ENCODE measurements at places on chromosomes 13 and 19. TPM values are rescaled to one million over a fixed set of nuclear protein-coding genes. Genes with fewer than 3 reads are reported as not detected.

Gene ERICH4
- not detected for total RNA-seq

Gene GFY
- total RNA-seq = not detected

Gene OVOL3
- not detected for total RNA-seq

Gene ZNF101
- 18.6 TPM for total RNA-seq

Gene RANBP3
- total RNA-seq = 116 TPM

Gene USHBP1
- total RNA-seq = 0.80 TPM

Gene CLEC17A
- total RNA-seq = not detected

Gene FGF9
- 0.15 TPM for total RNA-seq

Gene ZNF302
- total RNA-seq = 9.2 TPM
